Activated naive CD8-positive, alpha-beta T cell treated with anti-CD3 and anti-CD28 coated beads, Interleukin-2, amount 10 ng/mL, durations not matched to agents 7 days and 5 days (primary cell): ENCODE measurements at places on chromosomes 5 and 9. TPM values are rescaled to one million over a fixed set of nuclear protein-coding genes. Genes with fewer than 3 reads are reported as not detected.

DNA sequence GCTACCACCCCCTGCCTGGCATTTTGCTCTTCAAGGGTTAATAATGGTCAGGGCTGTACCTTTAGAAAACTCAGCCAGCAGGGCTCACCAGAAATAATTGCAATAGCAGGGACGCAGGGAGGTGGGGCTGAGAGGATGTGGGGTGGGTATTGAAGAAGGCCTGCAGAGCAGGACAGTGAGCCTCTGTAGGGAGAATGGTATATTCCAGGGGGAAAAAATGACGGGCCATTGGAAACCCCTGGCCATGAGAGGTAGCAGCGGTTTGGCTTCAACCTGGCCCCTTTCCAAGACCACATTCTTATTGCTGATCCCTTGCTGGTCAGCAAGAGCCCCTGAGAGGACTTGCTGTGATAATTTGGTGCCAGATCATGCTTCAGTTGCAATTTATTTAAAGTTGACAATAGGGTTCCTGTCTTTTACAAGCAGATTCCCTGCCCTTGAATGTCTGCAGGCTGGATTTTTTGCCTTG is 36.7 kb upstream of the CTNNA1 start:
- no peak overlapping the region for H3K4me3 ChIP-seq
- peaks cover 1% of the 10 kb centered on the region for H3K4me1 ChIP-seq
- no peak for DNase-seq
- H3K27me3 ChIP-seq, result peaks cover 41% of the 10 kb centered on the region

DNA sequence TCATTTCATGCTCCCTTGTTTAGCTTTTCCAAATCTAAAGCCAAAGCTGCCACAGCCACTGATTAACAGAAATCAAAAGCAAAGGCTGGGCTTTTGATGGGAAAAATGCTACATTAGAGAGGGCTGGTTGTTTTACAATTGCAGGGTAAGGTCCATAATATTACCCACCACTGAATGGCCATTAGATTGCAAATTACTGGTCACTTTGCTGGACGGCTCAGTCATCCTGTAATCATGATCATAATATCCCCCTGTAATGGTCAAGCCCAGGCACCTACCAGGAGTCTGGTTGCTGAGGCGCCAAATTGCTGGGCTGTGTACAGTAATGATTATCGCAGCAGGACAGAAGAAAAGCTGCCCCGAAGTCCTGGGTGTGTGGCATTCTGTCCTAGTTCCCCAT is 286.5 kb downstream of the ZSWIM6 start:
- H3K36me3 ChIP-seq, result no peaks in the 10 kb centered on the region
- H3K4me1 ChIP-seq, result no peaks in the 10 kb centered on the region
- H3K27ac ChIP-seq, result no peak overlapping the region
- H3K27me3 ChIP-seq, result peaks cover 19% of the 10 kb centered on the region

DNA sequence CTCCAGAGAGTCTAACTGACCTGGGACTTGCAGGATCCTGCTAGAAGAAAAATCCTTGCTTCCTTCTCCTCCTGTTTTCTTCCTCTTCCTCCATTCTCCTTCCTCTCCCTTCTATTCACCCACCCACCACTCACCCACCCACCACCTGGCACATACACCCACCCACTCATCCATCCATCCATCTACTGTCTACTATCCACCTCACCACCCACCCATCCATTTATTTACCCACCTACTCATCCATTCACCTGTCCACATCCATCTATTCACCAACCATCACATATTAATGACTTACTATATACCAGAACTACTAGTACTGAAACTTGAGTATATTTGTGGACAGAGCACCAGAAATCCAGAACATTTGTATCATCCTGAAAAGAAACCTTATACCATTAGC is 49.4 kb downstream of the EHMT1 start:
- H3K27me3 ChIP-seq, result no peaks in the 10 kb centered on the region
- H3K4me1 ChIP-seq, result peaks cover 24% of the 10 kb centered on the region
- no peak for DNase-seq
- peaks cover 12% of the 10 kb centered on the region for H3K36me3 ChIP-seq

- H3K36me3 ChIP-seq, result no peaks in the 10 kb centered on the region
- DNase-seq, result no peak
- H3K27me3 ChIP-seq, result peaks cover 6% of the 10 kb centered on the region
- no peak overlapping the region for H3K4me3 ChIP-seq
Observed at GRCh38 chr5:38291355-38291754, 33.0 kb downstream of the EGFLAM start.

DNA sequence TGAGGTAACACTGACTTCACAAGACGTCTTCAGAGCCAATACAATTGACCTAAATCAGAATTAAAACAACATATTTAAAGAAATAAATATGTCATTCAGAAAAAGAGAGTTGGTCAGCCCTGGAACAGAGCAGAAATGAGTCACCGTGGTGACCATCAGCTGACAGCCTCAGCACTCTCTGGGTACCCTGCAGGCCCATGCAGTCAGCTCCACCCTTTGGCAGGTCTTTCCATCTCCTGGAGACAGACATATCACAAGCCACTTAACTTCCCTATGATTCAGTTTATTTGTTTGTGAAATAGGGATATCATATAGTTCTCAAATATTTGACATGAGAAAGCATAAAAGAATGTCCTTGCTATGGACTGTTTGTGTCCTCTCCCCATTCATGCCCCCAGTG is 151.6 kb upstream of the MEF2C start:
- no peaks in the 10 kb centered on the region for H3K4me1 ChIP-seq
- no peak for DNase-seq
- H3K36me3 ChIP-seq, result no peaks in the 10 kb centered on the region
- H3K27me3 ChIP-seq, result peaks cover 6% of the 10 kb centered on the region
- no peak overlapping the region for H3K4me3 ChIP-seq

DNA sequence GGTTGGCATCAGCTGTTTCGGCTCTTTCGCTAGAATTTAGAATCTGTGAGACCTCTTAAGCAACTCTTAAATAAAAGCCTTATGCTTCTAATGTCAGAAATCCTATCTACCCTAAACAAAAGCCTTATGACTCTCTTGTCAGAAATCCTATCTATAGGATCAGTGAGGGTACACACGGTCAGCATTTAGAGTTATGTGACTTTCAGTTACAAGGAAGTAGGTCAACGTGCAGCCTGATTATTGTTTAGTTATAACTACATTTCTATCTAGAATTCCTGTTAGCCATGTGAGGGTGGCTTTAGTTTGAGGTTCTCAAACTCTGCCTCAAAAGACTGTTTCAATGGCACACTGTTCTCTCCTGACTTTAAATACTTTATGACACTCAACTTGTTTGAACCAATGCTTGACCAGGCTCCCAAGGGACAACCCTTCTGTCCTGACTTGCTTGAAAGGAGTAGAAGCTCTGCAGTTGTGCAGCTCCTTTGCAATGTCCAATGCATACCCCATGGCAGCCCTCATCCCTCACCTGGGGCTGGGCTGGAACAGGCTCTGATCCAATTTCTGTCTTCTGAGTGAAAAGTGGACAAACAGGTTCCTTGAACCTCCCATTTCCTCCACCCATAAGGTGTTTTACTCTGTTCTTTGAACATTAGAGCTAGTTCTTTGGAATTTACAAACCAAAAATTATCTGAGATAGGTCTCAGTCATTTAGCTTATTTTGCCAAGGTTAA is 251.6 kb upstream of the PIK3R1 start:
- H3K4me1 ChIP-seq, result no peaks in the 10 kb centered on the region
- H3K4me3 ChIP-seq, result no peak overlapping the region
- DNase-seq, result no peak
- H3K27me3 ChIP-seq, result no peaks in the 10 kb centered on the region
- no peaks in the 10 kb centered on the region for H3K36me3 ChIP-seq
- no peak overlapping the region for H3K27ac ChIP-seq

DNA sequence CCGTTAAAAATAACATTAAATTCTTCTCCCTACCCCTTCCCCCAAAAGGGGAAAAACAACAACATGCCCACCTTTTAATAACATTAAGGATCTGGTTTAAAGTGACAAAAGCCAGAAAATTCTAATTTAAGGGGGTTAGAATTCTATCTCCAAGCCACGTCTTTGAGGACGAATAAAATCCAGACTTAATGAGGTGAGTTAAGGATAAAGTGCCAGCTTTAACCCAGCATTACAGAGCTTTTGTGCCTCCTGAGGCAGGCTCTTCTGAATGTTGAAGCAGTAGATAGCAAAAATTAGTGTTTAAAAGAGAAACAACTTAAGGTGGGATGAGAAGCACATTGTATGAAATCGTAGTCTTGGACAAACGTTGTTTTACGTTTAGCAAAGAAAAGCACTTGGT is 329.0 kb upstream of the MPDZ start:
- H3K27me3 ChIP-seq, result no peaks in the 10 kb centered on the region
- no peaks in the 10 kb centered on the region for H3K36me3 ChIP-seq
- no peak overlapping the region for H3K27ac ChIP-seq
- no peaks in the 10 kb centered on the region for H3K4me1 ChIP-seq
- no peak overlapping the region for H3K4me3 ChIP-seq

GRCh38 chr5:113293068-113293974 is 141.5 kb downstream of the TSSK1B start:
- peaks cover 22% of the 10 kb centered on the region for H3K4me1 ChIP-seq
- no peak overlapping the region for H3K27ac ChIP-seq
- peak overlapping the region; percentile 90 for H3K4me3 ChIP-seq

GRCh38 chr5:92283521-92283920 is 900.4 kb upstream of the ARRDC3 start:
- H3K27me3 ChIP-seq, result no peaks in the 10 kb centered on the region
- DNase-seq, result no peak
- no peak overlapping the region for H3K27ac ChIP-seq
- no peaks in the 10 kb centered on the region for H3K4me1 ChIP-seq
- no peak overlapping the region for H3K4me3 ChIP-seq

GRCh38 chr9:138072161-138072842 is 194.7 kb downstream of the CACNA1B start:
- DNase-seq, result no peak
- no peak overlapping the region for H3K4me3 ChIP-seq
- H3K27me3 ChIP-seq, result no peaks in the 10 kb centered on the region
- no peaks in the 10 kb centered on the region for H3K36me3 ChIP-seq
- H3K4me1 ChIP-seq, result no peaks in the 10 kb centered on the region

GRCh38 chr9:93197670-93198069 is 13.7 kb downstream of the WNK2 start:
- no peak for DNase-seq
- no peak overlapping the region for H3K4me3 ChIP-seq
- H3K4me1 ChIP-seq, result no peaks in the 10 kb centered on the region
- H3K27me3 ChIP-seq, result peaks cover 9% of the 10 kb centered on the region
- no peak overlapping the region for H3K27ac ChIP-seq

DNA sequence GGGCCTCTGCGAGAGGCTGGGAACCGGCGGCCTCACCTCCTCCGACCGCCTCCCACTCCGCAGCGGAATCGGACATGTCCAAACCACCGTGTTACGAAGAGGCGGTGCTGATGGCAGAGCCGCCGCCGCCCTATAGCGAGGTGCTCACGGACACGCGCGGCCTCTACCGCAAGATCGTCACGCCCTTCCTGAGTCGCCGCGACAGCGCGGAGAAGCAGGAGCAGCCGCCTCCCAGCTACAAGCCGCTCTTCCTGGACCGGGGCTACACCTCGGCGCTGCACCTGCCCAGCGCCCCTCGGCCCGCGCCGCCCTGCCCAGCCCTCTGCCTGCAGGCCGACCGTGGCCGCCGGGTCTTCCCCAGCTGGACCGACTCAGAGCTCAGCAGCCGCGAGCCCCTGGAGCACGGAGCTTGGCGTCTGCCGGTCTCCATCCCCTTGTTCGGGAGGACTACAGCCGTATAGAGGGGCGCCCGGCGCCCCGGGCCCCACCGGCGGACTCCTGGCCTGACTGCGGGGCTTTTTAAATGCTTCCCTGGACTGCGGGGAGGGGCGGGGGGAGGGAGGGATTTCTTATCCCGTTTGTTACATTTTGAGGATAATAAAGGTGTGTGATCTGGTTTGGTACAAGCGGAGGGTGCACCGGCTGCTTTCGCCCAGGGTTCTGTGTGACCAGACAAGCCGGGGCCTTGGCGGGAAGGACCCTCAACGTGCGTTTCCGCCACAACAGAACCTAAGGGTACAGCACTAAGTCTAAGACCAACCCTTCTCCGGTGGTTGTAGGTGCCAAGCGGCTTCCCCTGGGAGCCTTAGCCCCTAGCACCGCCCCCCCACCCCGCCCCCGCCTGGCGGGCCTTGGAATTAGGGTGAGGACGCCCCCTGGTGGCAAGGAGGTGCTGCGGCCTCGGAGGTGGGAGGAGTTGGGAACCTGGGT is 9.3 kb downstream of the PRR7 start:
- peak overlapping the region; percentile 85 for H3K4me3 ChIP-seq
- peaks cover 11% of the 10 kb centered on the region for H3K4me1 ChIP-seq
- peaks cover 6% of the 10 kb centered on the region for H3K27me3 ChIP-seq

DNA sequence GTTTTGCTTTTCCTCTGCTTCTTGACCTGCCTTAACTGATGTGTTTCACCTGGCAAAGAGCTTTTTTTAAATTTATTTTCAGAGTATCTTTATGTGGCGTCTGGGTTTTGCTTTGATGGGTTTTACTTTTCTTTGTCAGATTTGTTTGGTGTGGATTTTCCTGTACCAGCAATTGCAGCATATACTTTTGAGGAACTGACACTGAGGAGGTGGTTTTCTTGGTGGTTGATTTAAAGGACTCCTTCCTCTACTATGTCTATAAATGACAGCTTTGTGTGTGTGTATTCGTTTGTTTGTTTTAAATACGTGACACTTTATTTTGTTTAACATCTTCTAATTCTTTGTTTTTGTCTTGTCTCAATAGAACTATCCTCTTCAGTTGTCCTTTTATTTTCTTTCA is 1071.9 kb upstream of the ARRDC3 start:
- no peaks in the 10 kb centered on the region for H3K27me3 ChIP-seq
- no peak for DNase-seq
- H3K4me3 ChIP-seq, result no peak overlapping the region
- H3K27ac ChIP-seq, result no peak overlapping the region
- H3K4me1 ChIP-seq, result no peaks in the 10 kb centered on the region

- H3K27me3 ChIP-seq, result no peaks in the 10 kb centered on the region
- peak overlapping the region; percentile 88 for H3K4me3 ChIP-seq
- DNase-seq, result no peak
- H3K36me3 ChIP-seq, result peaks cover 6% of the 10 kb centered on the region
- peak overlapping the region; percentile 95 for H3K27ac ChIP-seq
- H3K4me1 ChIP-seq, result peaks cover 21% of the 10 kb centered on the region
Observed at GRCh38 chr9:83623679-83624076, 735 bp downstream of the IDNK start.

- peaks cover 47% of the 10 kb centered on the region for H3K4me1 ChIP-seq
- DNase-seq, result no peak
- H3K4me3 ChIP-seq, result no peak overlapping the region
- H3K27ac ChIP-seq, result peak overlapping the region; percentile 75
- no peaks in the 10 kb centered on the region for H3K27me3 ChIP-seq
Observed at GRCh38 chr9:128895556-128895955, 13.6 kb downstream of the LRRC8A start.

GRCh38 chr5:43193894-43194265 is 1.9 kb downstream of the NIM1K start:
- H3K4me3 ChIP-seq, result peak overlapping the region; percentile 86
- H3K36me3 ChIP-seq, result peaks cover 2% of the 10 kb centered on the region
- peaks cover 16% of the 10 kb centered on the region for H3K27me3 ChIP-seq
- DNase-seq, result no peak
- H3K27ac ChIP-seq, result no peak overlapping the region

The SLC2A6 gene
- 7.1 TPM for total RNA-seq

The CMBL gene
- 2.4 TPM for total RNA-seq

The CCL28 gene
- total RNA-seq, result 17.1 TPM

The SLCO6A1 gene
- total RNA-seq, result not detected

The SEMA6A gene
- not detected for total RNA-seq

The PLAC8L1 gene
- not detected for total RNA-seq

The GARIN3 gene
- total RNA-seq, result not detected

The GAPT gene
- total RNA-seq, result not detected

The SEMA5A gene
- total RNA-seq, result 0.03 TPM

The LCN15 gene
- not detected for total RNA-seq

The ENC1 gene
- 0.78 TPM for total RNA-seq
